ENCODE measurements at places on chromosomes 1 and 21.

DNA sequence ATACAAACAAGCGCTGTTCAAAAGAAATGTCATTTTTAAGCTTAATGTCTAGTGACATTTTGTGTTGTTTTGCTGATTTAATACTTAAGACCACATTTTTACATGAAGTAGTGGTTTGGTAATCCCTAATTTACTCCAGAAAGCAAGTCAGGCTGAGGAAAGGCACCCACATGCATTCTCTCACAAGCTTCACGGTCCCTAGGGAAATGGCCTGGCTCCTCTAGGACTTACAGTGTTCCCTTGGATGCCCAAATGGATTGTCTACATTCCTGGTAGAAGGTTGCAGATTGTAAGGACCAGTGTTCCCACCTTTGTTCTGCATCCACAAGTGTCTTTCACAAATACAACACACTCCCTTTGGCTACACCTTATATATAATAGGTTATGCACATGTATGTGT is 9.5 kb downstream of the GPSM2 start:
- DNase-seq: no peak

DNA sequence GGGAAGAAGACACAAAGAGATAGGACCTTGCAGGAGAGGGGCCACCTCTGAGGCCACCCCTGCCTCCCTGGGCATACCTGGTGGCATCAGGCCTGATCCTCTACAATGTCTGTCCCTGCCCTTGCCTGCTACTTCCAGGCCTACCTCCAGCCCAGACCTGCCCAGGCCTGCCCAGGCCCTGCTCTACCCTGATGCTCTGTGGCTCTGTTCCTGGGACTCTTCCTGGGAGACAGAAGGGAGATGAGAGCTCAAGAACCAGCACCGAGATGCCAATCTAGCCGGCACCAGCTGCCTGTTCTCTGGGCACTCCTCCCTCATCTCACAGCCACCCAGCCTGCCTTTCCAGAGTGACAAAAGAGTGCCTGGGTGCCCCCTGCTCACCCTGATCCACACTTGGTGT is 2.7 kb downstream of the CELF3 start:
- DNase-seq: no peak

DNA sequence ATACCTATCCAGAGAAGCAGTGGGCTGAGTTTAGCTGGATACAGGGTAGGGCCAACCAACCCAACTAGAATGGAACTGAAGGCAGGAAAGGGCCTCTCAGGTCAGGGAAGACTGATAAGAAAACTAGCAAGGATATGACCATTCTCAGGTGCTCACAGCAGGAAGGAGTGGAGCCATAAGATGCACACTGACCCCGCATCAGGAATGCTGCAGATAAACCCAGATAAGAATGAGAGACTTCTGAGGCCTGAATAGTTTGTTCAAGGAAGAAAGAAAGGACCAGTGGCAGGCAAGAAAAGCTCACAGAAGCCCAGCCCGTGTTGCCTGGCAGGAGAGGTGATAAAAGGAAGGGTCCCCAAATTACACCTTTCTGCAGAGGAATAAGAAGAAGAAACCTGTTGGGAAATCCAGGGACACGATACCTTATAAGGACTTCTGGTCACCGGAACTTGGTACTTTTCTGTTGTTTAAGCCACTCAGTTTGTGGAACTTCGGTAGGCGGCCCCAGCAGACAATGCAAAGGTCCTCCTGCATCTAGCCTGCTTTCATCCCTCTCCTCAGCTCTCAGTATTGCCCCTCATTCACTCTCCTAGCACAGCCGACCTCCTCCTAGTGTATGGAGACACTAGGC is 58.9 kb downstream of the ATP1A1 start:
- DNase-seq: no peak

GRCh38 chr1:214862421-214862820 is 220.1 kb upstream of the KCNK2 start:
- no peak for DNase-seq

- no peak for DNase-seq
Observed at GRCh38 chr1:232542633-232543593, 87.0 kb downstream of the SIPA1L2 start.

- no peak for DNase-seq
Observed at GRCh38 chr21:20424943-20425342, 573.3 kb upstream of the NCAM2 start.

DNA sequence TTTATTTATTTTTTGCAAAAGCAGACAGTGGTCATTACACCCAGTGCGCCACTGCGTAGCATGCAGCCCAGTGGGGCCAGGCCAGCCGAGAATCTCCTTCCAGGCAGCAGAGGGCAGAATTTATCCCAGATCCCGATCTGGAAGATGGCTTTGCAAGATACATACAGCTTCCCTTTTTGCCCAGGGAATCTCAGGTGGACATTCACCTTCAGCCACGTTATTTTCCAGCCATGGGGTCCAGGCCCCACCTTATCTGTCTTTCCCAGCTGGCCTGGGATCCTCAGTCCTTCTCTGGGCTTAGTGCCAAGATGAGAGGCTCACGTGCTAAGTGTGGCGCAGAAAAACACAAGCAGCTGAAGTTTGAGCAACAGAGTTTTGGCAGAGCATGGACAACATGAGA is 123.6 kb downstream of the AJAP1 start:
- DNase-seq: no peak

GRCh38 chr1:112501810-112502641 is 6.7 kb upstream of the WNT2B start:
- DNase-seq: peak; percentile 54

GRCh38 chr1:203954788-203955552 is 93.6 kb downstream of the SNRPE start:
- DNase-seq: no peak

GRCh38 chr1:12121212-12122003 is 45.4 kb upstream of the TNFRSF1B start:
- DNase-seq: peak; percentile 38

GRCh38 chr1:167797015-167797414 is 75.2 kb downstream of the MPZL1 start:
- no peak for DNase-seq

DNA sequence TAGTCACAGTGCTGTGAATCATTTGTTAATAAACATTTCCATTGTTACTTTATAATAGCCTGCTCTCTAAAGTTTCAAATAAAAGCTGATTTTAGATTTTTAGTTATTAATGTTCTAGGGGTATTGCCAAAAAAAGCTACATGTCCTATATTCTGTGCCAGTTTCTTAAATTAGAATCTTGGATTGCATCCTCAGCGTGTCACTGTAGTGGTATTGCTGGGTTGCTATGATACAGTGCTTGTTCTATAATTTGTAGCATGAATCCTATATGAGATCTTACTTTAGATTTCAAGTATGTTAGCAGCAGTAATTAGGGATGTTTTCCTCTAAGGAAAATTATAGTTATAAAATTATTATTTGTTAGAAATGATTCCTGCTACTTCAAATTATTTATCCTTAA is 16.4 kb downstream of the PPP2R5A start:
- no peak for DNase-seq

- DNase-seq: no peak
Observed at GRCh38 chr21:14454016-14455009, 71.4 kb upstream of the HSPA13 start.

GRCh38 chr1:118396829-118397495 is 211.9 kb upstream of the SPAG17 start:
- no peak for DNase-seq

- DNase-seq: no peak
Observed at GRCh38 chr1:193348769-193349535, 162.5 kb upstream of the B3GALT2 start.

DNA sequence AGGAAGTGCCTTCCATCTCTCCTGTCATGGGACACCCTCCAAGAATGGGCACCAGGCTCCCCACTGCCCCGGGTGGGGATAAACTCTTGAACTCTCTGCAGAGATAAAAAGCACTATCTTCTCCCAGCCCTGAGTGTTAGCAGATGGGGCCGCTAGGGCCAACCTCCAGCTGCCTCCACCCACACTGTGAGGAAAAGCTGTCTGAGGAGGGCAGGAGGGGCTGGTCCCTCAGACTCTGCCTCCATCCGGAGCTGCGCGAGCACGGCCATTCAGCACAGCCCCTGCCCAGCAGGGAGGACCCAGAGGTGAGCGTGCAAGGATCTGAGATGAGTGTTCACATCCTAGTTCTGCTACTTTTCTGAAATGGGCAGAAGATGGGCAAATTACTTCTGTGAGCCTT is 51.8 kb upstream of the TRABD2B start:
- no peak for DNase-seq

DNA sequence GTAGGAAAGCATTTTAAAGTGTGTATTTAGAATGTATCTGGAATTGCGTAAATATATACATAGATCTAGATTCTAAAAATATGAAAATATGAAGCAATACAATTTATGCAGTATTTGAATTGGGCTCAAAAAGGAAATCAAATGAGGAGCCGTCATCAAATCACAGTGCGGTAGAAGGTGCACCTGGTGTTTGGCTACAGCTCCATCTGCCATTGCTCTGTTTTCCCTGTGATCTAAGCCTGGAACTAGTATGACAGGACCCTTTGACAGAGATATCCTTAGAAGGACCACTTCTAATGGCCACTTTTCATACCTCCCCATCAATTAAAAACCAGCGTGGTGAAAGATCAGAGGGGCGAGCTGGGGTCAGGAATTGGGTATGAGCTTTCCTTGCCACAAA is 202.6 kb downstream of the NFIA start:
- DNase-seq: no peak

- DNase-seq: no peak
Observed at GRCh38 chr1:246794828-246795671, 70.8 kb downstream of the SCCPDH start.

DNA sequence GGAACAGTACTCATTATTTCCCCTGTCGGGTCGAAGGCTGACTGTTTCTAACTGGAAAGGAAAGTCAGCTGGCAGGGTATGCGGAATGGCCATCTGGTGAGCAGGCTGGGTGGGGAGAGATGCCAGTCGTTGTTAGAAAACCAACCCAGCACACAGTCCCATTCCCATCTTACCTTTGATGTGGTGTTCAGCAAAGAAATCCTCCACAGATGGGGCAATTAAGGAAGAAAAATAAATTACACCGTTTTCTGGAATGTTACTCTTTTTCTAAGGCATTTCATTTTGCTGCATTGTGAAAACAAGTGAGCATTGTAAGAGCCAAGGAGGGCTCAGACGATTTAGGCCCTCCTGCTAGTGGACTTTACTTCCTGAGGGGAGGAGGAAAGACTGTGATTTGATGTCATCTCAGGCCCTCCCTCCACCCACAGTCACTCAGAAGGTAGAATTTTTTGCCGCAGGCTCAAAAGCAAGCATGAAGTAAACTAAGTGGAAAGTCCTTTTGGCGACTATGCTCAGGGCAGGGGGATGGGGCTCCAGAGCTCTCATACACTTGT is at the start of gene SLC16A4:
Gene SLC16A4 (minus strand): TSS at position 335 of the 554 bp plus-strand sequence. CDS start 1,703 bp downstream, outside the sequence.
- DNase-seq: no peak

- no peak for DNase-seq
Observed at GRCh38 chr1:165484532-165484931, 39.6 kb upstream of the RXRG start.

DNA sequence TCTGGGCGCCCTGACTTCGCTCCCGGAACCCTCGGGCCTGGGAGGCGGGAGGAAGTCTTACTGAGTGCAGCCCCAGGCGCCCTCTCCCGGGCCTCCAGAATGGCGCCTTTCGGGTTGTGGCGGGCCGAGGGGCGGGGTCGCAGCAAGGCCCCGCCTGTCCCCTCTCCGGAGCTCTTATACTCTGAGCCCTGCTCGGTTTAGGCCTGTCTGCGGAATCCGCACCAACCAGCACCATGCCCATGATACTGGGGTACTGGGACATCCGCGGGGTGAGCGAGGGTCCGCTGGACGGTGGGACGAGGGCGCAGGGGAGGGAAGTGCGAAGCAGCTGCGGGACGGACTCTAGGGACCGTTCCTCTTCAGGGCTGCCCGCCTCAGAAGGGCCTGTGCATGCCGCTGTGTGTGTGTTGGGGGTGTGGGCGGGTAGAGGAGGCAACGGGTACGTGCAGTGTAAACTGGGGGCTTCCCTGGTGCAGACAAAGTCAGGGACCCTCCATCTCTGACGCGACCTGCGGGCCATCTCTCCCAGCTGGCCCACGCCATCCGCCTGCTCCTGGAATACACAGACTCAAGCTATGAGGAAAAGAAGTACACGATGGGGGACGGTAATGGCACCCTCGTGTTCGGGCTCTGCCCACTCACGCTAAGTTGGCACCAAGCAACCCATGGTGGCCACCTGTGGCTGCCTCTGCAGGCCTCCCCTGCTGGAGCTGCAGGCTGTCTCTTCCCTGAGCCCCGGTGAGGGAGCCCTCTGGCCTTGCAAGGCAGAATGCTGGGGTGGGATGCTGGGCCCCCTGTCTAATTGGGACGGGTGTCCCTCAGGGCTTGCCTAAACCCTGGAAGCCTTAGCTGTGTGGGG is at the start of gene GSTM1:
Gene GSTM1 (plus strand): TSS at position 177 of the 859 bp plus-strand sequence. CDS start 57 bp downstream, at position 234.
- no peak for DNase-seq

- no peak for DNase-seq
Observed at GRCh38 chr1:93595266-93595665, 86.4 kb downstream of the BCAR3 start.

DNA sequence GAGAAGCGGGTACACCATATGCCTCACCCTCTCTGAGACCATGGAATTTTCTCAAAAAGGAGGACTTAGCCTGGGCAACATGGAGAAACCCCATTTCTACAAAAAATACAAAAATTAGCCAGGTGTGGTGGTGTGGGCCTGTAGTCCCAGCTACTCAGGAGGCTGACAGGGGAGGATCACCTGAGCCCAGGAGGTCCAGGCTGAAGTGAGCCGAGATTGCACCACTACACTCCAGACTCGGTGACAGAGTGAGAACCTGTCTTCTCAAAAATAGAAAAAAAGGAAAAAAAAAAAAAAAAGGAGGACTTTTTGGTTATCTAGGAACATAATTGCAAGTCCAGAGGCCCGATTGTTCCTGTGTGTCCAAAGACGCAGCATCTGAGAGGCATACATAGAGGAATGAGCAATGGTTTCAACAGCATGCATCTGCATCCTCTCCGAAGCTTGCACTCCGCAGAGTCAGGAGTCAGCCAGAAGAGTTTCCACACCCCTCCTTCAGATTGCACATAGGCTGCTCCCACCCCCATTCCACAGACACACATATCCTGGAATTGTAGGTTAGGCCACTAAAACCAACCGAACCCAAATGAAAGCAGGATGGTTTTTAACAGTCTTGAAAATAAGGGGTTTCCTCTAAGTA is 2.5 kb upstream of the TBX15 start:
- DNase-seq: no peak

DNA sequence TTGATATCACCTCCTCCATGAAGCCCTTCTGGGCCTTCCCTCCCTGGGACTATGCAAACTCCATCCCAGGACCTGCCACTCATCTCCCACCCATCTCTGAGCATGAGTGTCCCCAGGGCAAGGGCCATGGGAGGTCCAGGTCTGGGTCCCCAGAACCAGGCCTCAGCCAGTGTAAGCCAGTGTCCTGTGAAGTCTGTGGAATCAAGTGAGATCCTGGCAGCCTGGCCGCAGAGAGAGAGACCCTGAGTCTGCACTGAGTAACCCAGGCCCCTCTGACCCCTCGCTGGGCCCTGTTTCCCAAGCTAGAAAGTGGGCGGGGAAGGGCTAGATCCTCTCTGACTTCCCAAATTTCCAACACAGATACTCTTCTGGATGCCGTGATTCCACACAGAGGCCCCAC is 132.7 kb downstream of the DMRTB1 start:
- no peak for DNase-seq
